ENCODE measurements at places on chromosomes 3 and 15.

GRCh38 chr3:184092199-184092598 is 4.7 kb upstream of the HTR3E start:
- DNase-seq = no peak

DNA sequence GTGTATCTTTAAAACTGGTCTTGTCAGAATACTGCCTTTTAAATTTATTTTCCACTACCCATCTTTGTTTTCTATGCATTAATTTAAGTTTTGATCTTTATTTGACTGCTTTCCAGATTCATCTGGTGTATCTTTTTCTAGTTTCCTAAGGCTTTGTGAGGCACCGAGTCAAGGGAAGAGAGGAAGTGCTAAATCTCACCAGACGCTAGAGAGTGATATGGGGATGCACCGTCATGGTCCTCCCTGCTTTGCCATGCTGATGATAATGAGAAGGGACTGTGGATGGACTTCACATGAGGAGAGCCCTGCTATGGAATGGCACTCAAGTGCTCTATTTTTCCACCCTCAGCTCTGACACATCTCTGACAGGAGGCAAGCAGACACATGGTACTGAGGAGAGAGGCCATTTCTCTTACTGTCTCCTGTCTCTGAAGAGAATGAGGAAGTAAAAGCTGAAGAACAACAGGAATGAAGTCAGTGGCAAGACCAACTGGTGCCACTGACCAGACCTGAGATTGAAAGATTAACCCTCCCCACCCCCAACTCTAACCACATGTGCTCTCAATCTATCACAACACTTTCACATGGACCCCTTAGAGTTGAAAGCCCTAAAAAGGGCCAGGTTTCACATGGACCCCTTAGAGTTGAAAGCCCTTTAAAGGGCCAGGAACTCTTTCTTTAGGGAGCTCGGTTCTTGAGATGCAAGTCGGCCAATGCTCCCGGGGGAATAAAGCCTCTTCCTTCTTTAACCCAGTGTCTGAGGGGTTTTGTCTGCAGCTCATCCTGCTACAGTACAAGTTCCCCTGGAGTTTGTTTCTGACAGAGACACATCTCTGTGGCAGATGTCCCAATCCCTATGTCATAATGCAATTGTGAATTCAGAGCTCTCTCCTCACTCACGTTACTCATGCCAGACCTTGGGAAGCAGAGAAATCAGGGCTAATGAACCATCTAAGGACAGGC is at the start of gene IQCF2:
Gene IQCF2, plus strand, starts transcription at position 913 of the 963 bp plus-strand sequence. CDS start 52 bp downstream, outside the sequence.
- no peak for DNase-seq

DNA sequence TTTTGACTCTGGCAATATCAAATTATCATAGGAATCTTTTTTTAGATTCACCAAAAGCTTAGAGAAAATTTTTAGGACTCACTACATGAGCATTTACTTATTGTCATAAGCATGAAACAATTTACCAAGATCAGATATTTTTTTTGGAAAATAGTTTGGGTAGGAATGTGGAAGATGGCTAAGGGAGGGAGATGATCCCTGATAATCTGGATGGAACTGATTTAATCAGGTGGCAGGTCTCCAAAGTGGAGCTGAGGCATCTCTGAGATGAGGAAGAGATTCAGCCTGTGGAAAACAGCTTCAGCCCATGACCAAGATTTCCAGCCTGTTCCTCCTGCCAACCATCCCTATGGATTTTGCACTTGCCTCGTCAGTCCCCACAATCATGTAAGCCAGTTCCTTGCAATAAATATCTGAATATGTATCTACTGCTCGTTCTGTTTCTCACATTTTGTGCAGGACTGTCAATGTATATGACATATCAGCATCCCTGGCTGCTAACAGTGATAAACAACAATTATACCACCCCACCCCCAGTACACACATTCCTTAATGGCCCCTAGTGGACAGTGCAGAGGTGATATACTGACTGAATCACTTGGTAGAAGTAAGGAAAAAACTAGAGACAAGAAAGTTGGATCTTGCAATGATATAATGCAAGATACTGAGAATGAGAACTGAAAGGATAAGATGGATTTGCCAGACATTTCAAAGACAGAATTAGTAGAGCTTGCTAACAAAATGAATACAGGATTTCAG is 183.8 kb downstream of the NEK10 start:
- no peak for DNase-seq

DNA sequence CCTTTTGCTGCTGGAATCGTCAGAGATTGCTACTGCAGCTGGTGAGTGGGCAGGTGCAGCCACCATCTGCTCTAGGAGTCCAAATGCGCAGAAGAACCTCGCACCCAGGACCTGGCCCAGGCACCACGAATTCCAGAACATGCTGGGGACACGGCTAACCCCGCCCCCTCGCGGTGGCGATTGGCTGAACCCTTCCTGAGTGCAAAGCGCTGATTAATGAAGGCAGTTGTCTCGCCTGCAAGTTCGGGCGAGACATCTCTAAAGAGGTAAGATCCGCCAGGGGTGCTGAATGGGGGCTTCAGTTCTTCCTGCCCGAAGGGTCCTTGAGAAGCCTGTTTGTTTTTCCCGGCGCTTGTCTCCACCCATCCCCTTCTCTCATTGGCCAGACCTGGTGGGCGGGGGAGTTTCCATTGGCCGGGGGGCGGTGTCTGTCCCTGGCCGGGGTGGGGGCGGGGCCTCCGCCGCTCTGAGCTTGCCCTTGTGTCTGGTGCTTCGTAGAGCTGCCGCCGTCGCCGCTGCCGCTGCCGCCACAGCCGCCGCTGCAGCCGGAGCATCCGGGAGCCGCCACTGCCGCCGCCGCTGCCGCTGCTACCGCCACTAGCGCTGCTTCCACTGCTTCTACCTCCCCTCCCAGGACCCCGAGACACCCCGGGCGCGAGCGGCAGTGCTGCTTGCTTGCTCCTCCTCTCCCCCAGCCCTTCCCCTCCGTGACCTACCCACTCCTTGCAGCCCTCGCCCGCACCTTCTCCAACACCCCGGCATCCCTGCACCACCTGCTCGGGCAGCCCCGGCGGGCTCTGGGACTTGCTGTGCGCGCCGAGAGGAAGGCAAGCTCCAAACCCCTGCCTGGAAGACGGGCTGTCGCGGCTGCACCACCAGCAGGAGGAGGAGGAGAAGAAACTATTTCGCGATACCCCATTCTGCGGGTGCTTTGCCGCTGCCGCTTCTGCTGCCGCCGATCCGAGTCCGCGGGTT is at the start of gene CADM2:
Gene CADM2, plus strand, starts transcription at position 495 of the 975 bp plus-strand sequence.
- peak; percentile 60 for DNase-seq

DNA sequence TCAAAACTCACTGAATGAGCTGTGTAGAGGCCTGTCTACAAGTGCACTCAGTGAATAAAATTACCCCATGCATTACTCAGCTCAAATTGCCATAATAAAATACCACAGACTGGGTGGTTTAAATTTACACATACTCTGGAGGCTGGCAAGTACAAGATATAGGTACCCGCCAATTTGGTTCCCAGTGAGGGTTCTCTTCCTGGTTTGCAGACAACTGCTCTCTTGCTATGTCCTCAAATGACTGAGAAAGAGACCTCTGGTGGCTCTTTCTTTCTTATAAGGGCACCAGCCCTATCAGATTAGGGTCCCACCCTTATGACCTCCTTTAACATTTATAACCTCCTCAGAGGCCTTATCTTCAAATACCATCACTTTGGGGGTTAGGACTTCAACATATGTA is 237.0 kb downstream of the CPNE4 start:
- DNase-seq = no peak

- no peak for DNase-seq
These were observed 132.5 kb downstream of the DNAJB8 start for GRCh38 chr3:128334086-128334645.

DNA sequence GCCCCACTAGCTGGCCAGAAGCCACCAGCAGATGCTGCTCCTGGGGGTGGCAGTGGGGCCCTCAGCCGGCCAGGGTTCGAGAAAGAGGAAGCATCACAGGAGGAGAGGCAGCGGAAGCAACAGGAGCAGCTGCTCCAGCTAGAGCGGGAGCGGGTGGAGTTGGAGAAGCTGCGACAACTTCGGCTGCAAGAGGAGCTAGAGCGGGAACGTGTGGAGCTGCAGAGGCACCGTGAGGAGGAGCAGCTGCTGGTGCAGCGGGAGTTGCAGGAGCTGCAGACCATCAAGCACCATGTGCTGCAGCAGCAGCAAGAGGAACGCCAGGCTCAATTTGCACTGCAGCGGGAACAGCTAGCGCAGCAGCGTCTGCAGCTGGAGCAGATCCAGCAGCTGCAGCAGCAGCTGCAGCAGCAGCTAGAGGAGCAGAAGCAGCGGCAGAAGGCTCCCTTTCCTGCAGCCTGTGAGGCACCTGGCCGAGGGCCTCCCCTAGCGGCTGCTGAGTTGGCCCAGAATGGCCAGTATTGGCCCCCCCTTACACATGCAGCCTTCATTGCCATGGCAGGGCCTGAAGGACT is 17.5 kb upstream of the APEH start:
- DNase-seq = no peak

DNA sequence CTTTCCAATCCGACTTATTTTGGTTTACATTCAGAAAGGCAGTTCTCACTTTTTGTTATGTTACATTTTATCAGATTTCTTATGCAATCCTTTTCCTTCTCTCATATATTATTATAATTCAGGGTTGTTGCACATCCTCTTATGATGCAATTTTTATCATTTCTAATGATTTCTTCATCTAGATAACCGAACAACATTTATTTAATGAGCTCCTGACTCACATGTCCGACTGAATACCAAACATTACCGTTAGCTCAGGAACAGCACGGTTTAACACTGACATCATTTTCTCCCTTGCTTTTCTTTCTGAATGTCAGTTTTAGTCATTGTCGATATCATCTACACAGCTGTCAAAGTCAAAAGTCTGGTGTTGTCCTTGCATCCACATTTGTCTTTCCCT is 199.2 kb downstream of the BCHE start:
- no peak for DNase-seq

DNA sequence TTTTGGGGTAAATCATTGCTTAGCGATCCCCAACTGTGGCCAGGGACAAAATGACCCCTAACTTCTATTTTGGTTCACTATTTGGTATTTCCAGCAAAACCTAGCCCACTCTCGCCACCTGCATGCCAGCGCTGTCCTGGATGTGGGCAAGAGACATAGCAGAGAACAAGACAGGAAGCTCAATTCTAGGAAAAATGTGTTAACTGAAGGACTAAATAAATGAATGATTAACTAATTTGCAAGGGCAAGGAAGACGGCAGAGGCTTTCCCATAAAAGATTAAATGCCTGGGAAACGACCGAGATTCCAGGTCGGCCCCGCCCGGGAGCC is 408 bp downstream of the NICN1 start:
- DNase-seq = no peak

All from stimulated activated CD4-positive, alpha-beta T cell treated with anti-CD3 and anti-CD28 coated beads, Interleukin-12 subunit alpha, Interleukin-12 subunit beta, amount 100 ng/mL, for 4 hours (primary cell).